ENCODE measurements at places on chromosomes 6 and 20.

DNA sequence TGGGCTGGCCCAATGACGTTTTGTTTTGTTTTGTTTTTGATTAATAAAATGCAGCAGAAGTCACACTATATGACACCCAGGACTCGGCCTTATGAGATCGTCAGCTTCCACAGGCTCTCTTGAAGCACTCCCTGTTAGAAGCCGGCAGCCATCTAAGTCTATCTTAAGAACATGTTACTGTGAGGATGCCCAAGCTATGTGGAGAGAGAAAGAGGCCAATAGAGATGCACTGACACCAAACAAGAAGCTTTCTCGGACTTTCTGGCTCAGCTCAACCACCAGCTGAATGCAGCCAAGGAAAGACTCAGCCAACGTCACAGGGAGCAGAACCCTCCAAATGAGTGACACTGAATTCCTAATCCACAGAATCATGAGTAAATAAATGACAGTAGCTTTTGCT is 14.0 kb downstream of the SGK1 start:
- DNase-seq = peak; percentile 73

- no peak for DNase-seq
These were observed 10.3 kb downstream of the TOP1 start for GRCh38 chr20:41038878-41039404.

- no peak for DNase-seq
These were observed 72.7 kb downstream of the SOX4 start for GRCh38 chr6:21666201-21666691.

GRCh38 chr6:168120390-168121302 is 41.6 kb upstream of the FRMD1 start:
- DNase-seq = no peak

DNA sequence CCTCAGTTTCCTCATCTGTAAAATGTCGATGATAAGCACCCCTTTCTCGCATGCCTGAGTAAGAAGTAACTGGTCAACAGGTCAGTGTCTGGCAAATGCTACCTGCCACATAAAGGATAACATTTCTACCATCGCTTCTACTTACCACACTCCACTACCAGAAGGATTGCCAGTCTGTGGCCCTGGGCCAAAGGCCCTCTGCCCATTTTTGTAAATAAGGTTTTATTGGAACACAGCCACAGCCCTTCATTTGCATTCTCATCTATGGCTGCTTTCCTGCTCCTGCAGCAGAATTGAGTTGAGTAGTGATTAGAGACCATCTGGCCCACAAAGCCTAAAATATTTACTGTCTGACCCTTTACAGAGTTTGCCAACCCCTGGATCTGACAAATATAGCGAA is 121.8 kb downstream of the TOX2 start:
- no peak for DNase-seq

- DNase-seq = peak; percentile 81
These were observed 20.2 kb upstream of the GJE1 start for GRCh38 chr6:142112451-142113061.

DNA sequence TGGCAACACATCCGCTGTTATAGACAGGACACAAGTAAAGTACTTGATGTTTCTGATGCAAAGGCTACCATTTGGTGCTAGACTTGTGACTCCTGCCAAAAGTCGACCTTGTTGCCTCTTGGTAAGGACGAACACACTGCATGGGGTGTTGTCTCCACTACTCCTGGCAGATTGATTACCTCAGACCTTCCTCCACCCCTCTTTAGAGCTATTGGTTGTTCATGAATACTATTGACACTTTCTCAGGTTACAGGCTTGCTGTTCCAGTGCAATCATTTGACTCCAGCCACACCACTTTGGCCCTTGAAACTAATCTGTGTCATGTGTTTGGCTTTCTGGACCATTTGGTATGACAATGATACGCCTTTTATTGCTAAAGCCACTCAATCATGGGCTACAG is 62.3 kb downstream of the TRMT11 start:
- no peak for DNase-seq

DNA sequence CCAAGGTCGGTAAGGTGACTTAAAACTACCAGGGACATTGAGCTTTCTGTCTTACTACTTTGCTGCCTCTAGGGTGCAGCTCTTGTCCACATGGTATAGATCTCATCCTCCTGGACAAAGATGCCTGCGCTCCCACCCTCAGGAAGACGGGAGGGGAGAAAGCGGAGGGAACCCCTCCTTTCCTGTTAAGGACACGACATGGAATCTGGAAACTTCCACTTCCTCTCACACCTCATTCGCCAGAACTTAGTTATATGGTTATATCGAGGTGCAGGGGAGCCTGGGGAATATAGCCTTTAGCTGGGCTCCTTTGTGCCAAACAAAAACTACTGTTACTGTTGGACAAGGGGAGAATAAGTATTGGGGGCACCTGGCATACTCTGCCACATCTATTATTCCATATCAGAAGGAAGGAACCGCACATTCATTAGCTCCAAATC is 224.3 kb upstream of the TSHZ2 start:
- DNase-seq = no peak

DNA sequence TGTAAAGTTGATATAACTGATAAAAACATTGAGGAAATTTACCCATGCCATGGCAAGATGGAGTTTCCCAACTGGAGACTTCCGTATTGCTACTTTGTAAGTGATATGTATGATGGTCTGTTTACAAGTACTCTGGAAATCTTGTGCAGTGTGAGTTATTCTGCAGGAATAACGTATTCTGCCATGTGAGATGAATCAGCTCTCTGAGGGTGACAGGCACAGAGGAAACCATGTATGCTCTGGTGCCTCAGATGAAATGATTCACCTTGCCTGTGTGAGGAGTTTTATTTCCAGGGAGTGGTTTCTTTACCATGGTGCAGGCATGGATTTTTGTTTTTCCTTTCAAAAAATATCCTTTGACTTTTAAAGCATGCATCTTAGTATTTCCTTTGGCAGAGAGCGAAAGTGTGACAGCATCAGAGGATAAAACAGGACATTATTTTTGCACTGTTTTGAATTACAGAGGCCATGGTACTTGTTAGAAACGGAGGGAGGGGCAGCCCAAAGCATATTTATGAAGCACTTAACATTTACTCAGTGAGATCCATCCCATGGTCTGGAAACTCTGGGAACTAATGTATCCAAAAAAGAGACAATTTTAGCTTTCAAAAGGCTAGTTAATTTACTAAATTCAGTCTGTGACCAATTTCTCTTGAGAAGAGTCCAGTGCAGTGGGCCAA is 36.0 kb upstream of the MTRF1L start:
- no peak for DNase-seq

- no peak for DNase-seq
These were observed 13.7 kb upstream of the FAM83C start for GRCh38 chr20:35305682-35306556.

GRCh38 chr20:9955646-9956045 is 79.1 kb upstream of the ANKEF1 start:
- DNase-seq = no peak

DNA sequence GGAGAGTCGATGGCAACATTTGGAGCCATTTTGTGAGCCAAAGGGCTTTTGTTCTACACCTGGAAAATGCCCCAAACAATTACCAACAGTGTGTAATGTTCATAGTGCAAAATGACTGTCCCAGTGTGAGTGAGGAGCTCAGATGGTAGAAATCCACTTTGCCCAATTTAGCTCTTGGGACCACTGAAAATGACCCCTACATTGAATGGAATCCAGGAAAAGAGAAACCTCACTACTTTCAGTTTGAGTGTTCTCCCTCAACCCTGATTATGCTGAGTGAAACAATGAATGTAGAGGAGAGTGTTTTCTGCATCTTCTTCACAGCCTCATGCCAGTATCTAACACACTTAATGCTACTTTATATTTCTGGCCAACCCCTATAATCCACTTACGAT is 84.9 kb upstream of the NRN1 start:
- no peak for DNase-seq

DNA sequence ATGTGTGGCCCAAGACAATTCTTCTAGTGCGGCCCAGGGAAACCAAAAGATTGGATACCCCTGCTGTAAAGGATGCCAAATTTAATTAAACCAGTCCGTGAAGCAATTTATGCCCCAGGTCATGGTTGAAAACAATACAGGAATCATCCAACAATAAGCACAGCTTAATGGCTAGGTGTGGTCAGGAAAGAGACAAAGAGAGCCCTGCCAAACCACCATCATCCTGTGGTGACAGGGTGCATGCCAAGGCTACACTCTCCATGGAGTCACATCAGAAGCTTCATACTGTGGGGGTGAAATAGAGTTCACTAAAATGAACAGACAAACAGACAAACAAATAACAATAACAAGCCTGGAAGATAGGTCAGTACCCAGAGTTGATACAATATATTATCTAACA is 62.7 kb downstream of the DZANK1 start:
- DNase-seq = no peak

DNA sequence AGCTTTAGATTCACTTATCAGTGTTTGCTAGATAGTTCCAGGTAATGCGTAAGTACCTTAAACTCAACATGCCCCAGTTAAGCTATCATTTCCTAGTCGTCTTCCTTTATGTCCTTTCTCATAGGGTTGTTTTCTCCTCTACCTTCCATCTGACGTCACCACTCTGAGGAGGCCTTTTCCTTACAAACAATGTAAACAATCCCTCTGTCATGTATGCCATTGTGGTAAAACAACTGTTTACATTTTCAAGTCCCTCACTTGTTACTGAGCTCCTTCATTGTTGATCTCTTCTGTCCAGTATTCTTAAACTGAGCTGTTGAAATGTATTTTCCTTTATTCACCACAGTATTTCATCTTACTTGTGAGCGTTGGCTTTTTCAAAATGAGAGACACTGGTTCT is 45.4 kb upstream of the PLCG1 start:
- no peak for DNase-seq

DNA sequence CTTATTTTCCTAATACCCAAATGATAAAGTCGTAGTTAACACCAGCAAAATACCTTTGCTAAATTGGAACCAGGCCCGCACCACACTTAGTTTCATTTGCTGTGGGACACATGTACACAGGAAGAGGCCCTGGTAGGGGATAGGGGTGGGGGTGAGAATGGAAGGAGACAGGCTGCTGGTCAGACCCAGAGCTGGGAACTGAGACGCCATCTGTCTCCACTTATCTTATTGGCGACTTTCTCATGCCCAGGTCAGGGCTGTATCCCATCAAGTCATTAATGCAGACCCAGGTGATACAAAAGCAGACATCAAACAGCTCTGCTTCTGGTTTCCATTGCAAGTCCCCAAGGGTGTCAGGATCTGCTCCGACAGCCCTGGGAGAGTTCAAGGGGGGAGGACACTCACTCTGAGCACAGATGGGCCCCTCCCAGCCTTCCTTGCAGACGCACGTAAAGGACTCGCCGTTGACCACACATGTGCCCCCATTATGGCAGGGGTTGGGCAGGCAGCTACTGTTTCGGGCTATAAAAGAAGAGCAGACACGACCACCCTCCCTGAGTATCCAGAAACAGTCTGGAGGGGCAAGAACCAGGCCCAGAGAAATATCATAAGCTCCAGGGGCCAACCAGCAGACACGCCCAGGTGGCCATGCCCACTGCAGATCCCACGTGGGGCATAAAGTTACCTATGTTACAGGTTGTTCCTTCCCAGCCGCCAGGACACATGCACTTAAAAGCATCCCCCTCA is 29.2 kb downstream of the JAG1 start:
- DNase-seq = no peak

GRCh38 chr6:68328156-68328555 is 306.9 kb upstream of the ADGRB3 start:
- DNase-seq = no peak

DNA sequence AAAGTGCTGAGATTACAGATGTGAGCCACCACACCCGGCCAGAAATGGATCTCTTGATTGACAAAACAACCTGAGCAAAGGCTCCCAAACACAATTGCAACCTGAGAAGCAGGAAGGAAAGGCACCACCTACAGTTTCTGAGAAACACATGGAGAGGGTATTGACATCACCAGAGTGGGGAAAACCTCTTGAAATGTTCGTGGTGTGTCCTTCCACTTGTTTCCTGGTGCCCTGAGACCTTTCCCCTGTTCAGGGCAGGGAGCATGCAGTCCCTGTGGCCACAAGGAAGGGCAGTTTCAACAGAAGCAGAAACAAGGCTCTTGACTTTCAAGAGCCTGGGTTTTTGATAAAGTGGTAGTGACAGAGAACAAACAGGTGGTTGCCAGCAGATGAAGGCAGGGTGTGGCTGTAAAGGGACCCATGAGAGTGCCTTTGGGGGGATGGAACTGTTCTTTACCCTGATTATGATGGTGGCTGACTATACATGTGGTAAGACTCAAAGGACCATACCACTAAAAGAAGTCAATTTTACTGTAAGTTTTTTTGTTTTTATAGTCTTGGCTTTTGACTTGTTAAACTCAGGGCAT is 3.2 kb upstream of the BPIFA1 start:
- no peak for DNase-seq

DNA sequence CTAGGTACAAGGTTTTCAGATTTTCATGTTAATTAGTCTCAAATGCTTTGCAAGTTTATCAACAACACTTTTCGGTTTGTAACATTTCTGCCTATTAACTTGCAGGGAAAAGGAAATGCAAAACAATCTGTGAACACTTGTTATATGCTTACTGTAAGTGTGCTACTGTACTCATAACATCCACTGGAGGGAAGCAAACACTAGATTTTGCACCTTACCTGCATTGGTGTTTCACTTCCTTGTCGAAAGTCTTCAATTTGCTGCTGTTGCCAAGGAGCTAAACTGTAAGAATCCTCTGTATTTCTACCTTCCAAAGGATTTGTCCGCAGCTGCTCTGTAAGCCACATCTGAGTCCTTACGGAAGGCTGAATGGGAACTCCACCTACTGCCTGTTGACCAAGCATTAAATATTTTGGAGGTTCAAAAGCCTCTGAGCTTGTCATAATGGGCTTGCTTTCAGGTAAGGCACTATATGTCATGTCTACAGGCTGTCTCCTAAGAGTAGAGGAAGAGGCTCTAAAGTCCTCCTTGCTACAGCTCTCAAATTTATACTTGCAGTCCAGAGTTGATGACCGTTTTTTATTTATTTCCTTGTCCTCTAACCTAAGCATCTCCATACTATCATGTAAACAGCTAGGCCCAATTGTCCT is 17.3 kb downstream of the PLN start:
- no peak for DNase-seq

DNA sequence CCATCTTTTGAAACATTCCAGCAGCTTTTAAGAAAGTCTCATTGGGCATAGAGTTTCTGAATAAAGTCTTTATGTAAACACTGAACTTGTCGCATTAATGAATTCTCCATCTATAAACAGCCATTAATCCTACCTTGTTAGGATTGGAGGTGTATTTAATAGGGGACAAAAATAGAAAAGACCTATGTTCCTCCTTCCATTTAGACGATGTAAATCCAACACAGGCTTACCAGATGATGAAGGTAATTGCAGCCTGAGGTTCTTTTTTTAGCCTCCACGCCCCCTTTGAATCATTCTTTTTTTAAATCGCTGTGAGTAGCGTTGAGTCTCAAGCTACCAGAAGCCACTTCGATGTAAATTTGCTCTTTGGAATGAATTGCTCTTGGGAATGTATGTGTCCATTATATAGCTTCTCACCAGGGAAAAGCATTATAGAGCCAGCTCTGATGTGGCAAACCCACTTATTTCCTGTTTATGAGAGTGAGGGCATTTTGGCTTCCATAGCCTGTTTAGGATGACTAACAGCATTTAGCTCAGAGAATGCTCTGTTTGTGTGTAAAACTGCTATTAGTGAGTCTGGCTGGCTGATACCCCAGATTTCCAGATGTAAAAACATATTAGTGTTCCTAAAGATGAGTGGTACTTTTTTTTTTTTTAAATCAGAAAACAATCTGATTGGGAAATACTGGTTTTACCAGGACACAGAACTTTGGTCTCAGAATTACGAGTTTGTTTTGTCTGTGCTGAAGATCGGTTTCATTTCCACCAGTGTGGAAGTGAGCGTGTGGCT is 74.9 kb upstream of the CLDN20 start:
- DNase-seq = no peak

- DNase-seq = no peak
These were observed 20.8 kb upstream of the SIRT5 start for GRCh38 chr6:13553646-13554045.

Measured in midbrain (tissue), 1 donor.